ENCODE measurements at places on chromosomes 7 and 10.
A peak's percentile ranks its signal among the peaks of the same experiment; 100 is the strongest.

GRCh38 chr10:61994405-61995219 is 93.1 kb downstream of the ARID5B start:
- DNase-seq = no peak

DNA sequence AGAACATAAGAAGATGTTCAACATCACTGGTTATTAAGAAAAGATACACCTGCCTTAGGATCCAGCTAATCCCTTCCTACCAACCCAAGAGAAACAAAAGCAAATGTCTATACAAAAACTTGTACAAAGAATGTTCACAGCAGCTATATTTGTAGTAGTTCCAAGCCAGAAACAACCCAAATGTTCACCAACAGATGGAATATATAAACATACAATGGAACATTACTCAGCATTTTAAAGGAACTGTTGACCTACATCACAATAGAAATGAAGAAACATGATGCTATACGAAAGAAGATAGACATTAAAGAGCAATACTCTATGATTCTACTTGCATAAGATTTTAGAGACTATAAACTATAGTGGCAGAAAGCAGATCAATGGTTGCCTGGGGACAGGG is 149.4 kb downstream of the ZNF438 start:
- DNase-seq = no peak

GRCh38 chr7:151682831-151683614 is 163.3 kb upstream of the RHEB start:
- no peak for DNase-seq

GRCh38 chr10:121435099-121435875 is 163.0 kb downstream of the FGFR2 start:
- no peak for DNase-seq

GRCh38 chr7:112994656-112995055 is 92.0 kb downstream of the GPR85 start:
- DNase-seq = no peak

DNA sequence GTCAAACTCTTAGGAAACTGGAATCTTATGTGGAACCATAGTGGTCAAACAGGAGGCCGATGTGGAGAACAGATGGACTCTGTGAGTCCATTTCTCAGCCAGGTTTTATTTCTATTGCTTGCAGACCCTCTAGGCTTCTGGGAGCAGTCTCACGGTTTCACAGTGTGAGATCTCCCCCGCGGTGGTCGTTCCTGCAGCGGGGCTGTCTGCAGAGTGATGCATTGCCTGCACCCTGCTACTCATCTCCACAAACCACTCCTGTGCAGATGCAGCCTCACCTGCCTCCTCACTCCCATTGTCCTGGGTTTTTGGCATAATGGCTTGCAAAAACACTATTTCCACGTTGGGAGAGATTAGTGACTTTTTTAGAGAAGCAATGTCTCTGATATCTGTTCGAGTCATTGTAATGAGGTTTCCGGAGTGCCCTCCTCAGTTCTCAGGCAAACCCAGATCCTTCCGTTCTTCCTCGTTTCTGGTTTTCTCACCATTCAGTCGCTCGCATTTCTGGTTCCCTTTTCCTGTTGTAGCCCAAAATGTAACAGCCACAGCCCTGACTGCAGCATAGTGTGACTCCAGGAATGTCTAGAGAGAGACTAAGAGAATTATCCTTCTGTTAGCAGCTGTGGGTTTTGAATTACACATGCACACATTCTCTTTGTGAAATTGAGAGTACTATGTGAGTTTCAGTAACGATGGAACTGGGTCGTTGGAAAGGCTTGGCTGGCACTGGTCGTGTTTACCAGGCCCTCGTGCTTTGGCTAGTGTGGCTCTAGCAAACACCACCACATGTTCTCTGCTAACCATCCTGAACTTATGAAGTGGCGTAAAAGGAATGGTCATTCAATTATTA is 30.2 kb downstream of the ACADSB start:
- peak; percentile 18 for DNase-seq

- DNase-seq = no peak
Measured at GRCh38 chr10:11683529-11684320, 58.5 kb upstream of the ECHDC3 start.

- DNase-seq = peak; percentile 16
Measured at GRCh38 chr7:55024776-55025175, 6.0 kb downstream of the EGFR start.

DNA sequence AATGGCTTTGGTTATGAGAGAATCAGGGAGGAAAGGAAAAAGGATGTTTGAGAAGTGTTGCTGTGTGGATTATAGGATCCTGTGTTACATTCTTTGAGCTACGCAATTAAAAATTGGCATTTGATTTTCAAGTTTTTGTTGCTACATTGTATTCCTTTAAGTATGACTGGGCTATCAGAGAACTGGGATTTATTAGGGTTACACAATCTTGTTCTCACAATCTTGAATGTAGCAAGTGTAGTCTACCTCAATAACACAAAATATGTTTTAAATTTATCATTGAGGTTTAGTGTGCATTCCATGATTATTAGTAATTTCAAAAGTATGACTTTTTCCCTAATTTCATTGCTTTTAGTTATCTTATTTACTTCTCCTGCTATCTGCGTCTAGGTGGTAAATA is 113.9 kb downstream of the CACNB2 start:
- no peak for DNase-seq

DNA sequence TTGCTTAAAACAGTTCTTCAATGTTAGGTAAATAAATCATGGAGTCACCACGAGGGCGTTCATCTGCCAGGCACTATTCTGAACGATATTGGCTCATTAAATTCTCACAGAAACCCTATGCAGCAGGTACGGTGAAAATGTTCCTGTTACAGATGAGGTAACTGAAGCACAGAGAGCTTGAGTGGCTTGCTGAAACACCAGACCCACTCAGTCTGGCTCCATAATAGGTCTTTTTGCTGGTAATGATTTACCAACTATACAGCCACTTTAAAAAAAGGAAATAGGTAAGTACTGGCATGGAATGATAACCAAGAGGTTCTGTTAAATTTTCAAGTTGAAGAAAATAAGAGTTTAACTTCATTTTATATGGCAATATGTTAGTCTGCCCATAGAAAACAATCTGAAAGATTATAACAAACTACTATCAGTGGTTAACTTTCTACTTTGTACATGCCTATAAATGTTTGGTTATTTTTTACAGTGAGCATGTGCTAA is 1.3 kb upstream of the TM9SF3 start:
- DNase-seq = peak; percentile 17

- DNase-seq = peak; percentile 14
Measured at GRCh38 chr7:13201628-13202027, 514.2 kb downstream of the ARL4A start.

- no peak for DNase-seq
Measured at GRCh38 chr7:22696541-22697228, 30.3 kb upstream of the IL6 start.

DNA sequence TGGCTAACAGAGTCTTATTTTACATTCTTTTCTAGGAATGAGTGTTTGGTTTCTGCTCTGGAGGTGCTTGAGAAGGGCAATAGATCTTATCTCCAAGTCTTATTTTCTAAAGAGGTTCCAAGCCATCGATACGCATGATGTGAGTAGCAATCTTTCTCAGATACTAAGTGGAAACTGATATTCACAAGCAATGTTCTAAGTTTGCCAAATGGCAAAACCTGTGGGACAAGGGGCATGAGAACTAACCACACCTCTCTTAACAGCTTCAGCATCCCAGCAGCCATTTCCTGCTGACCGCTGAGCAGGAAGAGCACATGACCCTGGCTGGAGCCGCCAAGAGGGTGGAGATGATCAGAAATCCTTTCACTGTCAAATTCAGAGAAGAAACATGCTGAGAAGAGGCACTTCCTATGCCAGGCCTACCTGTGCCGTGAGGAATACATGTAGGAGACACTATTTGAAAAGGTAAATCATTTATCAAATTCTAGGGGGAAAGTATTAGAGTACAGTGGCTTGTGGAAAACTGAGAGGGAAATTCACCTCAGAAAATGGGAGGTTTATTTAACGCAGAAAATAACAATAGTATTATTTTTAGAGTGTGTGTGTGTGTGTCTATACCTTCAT is 35.2 kb downstream of the CCDC71L start:
- no peak for DNase-seq

GRCh38 chr7:158760445-158760764 is 55.8 kb upstream of the NCAPG2 start:
- DNase-seq = no peak

DNA sequence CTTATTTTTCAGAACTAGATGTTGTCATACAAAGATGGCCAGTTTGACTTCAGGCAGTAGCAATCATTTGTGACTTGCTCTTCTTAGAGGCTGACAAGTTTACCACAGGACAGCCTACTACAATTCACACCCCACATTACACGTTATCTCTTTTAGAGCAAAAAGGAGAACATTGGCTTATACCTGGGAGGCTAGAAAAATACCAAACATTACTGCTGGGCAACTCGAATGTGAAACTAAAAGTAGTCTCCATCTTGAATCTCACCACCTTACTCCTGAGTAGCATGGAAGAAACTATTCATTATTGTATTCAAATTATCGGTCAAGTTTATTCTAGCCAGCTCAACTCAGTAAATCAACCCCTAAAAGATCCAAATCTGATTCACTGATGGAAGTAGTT is 90.7 kb upstream of the TMEM26 start:
- no peak for DNase-seq

GRCh38 chr7:11665357-11665756 is 166.6 kb downstream of the THSD7A start:
- DNase-seq = no peak

DNA sequence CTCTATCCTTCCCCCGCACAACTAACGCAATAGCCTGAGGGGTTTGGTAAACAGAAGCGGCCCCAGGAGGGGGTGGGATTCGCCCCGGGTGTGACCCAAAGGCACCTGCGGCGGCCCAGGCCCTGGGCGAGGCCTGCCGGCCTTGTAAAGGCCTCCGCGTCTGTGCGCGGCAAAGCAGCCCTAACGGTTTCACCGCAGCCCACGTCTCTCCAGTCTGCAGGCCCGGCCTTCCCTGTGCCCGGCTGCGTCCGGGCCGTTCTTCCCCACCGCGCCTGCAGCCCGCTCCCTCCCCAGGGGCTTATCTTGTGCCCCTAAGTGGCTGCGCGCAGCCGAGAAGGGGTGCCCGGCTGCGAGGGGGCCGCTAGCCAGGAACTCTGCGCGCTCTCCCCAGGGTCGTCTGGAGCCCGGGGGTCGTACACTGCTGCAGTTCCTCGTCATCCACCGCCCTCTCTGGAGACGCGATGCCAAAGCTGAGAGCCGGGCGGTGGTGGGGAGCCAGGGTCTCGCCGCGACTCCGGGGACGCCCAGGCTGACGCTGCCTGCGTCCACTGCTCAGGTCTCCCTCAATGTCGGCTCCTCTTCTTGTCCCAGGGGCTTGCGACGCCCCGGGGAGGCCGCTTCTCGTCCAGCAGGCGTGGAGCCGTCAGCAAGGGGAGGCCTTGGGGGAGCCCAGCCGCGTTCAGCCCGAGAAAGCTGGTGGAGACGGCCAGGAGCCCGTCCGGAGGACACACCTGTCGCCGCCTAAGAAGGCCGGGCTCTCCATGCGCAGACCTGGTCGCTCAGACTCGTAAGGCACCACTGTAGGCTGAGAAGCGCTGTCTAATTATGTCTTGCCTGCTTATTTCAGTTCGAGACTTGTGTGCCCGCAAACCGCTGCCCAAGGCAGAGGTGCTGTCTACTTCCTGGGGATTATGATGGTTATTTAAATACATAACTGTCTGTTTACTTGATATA is 132.3 kb downstream of the SPAG6 start:
- DNase-seq = no peak

GRCh38 chr7:127504715-127505114 is 80.7 kb downstream of the GCC1 start:
- DNase-seq = peak; percentile 55

DNA sequence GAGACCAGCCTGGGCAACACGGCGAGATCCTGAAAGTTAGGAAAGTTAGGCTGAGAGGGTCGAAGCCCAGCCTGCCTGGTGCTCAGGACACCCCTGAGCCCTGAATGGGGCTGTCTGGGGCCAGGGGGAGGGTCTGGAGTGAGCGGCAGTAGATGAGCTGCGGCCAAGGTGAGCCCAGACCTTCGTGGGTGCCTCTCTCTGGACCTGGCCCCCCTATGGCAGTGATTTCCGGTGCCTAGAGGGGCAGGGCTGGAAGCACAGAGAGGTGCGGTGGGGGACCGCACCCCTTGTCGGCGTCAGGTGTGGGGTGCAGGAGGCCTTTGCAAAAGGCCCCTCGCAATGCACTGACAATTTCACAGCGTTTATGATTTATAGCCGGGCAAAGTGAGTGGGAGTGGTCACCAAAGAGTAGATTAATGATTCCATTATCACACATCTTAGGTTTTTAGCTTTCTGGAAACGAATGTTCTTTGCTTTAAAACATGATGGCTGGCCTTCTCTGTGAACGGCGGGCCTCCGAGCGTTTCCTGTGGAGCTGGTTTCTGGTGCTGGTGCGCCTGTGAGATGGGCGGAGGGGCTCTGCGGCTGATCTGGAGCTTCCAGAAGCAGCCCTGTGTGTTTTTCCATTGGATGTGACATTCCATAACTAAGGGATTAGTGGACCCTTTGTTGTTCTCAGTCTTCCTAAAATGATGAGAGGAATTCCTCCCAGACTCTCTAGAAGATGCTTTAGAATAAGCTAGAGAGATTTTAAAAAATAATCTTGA is 171.0 kb upstream of the ZNF32 start:
- no peak for DNase-seq

- no peak for DNase-seq
Measured at GRCh38 chr7:34425631-34426384, 232.2 kb upstream of the NPSR1 start.

DNA sequence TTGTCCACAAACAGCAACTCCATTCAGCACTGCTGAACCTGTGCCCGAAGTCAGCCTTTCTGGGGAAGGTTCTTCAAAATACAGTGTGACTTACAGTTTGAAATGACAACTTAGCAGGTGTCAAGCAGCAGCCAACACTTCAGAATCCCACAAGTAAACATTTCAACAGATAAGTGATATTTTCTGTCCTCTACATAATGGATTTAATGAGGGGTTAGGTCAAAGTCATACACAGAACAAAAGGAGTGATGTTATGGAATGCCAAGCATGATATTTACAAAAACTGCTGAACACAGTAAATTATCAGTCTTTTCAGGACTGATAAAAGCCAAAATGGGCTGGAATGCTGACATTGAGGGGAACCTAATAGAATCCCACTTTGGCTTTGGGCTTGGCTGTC is 77.6 kb upstream of the JAZF1 start:
- no peak for DNase-seq

All from NB4 (cell line).